HS-5 (cell line): ENCODE measurements at places on chromosomes 1 and 21.

DNA sequence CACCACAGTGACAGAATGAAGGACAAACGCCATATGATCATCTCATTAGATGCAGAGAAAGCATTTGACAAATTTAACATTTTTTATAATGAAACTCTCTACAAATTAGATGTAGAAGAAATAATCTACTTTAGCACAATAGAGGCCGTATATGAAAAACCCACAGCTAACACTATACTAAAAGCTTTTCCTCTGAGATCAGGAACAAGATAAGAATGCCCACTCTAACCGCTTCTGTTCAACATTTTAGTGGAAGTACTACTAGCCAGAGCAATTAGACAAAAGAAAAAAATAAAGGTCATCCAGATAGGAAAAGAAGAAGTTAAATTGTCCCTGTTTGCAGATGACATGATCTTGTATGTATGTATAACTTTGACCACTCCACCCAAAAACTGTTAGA is 109.7 kb downstream of the SLC35F3 start:
- no peak for DNase-seq

DNA sequence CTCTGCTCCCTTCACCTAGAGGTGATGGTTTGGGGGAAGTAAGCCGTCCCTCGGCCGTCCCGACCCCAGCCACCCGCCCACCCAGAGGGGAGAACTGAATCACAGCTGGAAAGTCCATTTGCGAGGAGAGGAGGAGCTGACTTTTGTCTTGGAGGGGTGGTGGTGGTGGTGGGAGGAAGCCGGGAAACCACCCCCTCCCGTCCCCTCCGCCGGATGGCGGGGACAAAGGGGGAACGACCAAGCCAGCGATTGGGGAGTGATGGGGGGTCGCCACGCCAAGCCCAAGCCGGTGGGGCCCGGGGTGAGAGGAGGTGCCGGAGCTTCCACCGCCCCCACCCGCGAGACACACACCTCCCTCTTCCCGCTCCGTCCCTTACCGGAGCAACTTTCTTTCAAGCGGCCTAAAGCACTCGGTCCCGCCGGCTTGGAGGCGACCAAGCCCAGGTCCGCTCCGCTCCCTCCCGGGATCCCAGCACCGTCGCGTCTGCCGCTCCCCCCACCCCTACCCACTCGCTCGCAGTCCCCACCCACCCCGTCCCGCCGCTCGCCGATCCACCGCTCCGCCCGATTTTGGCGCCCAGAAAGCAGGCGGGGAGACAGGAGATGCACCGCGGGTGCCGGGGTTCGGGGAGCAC is 540 bp downstream of the ARHGEF2 start:
- no peak for DNase-seq

DNA sequence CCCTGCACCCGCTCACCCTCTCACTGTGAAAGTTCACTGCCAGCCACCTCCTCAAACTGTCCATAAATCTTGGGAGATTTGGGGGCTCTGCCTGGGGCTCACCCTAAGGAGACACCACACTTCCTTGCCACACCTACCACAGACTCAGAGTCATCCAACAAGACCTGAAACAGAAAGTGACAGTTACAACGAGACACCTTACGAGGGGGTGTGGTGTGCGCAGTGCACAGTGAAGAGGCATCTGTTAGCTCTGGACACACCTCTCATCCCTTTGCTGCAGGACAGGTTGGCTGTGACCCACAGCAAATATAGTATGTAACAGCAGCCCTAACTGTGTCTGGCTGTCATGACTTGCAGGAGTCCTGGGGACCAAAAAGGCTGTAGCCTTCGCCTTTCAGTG is 190.2 kb downstream of the NR5A2 start:
- no peak for DNase-seq

DNA sequence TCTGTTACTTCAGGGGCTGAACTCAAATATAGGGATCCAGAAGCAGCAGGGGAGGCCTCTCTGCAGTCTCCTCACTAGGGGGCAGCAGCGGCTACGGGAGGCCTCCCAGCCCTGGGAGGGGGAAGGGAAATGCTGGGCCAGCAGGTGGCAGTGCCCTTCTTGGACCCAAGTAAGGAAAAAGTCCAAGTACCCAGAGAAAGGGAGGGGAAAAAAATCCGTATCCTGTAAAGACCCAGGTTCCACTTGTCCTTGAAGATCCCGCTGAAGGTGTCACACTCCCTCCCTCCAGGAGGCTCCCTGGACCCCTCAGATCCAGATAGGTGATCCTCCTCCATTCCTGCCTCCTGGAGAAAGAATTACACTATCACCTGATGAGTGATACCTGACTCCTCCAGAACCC is 14.1 kb upstream of the NUAK2 start:
- DNase-seq, result no peak

- no peak for DNase-seq
Observed at GRCh38 chr1:41665962-41666917, 181.8 kb upstream of the EDN2 start.

- no peak for DNase-seq
Observed at GRCh38 chr21:18007121-18007520, 188.0 kb upstream of the C21orf91 start.

DNA sequence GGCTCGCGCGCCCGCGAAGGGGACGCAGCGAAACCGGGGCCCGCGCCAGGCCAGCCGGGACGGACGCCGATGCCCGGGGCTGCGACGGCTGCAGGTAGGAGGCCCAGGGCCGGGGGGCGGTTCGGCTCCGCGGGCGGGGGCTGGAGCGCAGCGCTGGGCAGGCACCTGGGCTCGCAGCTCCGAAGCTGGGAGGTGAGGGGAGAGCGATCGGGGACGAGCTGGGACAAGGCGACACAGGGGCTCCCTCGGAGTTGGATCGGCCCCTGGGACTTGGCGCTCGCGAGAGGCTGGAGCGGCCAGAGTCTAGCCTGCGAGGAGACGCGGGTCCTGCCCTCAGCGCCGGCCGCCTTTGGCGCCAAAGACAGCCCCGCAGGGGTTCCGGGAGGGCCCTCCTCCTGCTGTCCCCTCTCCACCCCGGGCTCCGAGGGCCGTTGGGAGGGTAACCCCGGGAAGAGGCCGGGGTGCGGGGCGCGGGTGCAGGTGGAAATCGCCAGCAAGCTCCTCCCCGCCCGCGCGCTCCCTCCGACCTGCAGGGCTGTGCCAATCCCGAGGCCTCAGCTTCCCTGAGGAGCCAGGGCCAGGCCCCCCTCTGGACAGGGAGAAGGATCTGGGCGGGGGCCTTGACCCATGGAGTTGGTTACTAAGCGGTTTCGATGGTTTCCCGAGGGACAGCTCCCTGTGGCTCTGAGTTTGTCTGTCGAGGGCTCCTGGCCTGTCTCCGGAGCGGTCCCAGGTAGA is 401 bp downstream of the TP73 start:
- no peak for DNase-seq

DNA sequence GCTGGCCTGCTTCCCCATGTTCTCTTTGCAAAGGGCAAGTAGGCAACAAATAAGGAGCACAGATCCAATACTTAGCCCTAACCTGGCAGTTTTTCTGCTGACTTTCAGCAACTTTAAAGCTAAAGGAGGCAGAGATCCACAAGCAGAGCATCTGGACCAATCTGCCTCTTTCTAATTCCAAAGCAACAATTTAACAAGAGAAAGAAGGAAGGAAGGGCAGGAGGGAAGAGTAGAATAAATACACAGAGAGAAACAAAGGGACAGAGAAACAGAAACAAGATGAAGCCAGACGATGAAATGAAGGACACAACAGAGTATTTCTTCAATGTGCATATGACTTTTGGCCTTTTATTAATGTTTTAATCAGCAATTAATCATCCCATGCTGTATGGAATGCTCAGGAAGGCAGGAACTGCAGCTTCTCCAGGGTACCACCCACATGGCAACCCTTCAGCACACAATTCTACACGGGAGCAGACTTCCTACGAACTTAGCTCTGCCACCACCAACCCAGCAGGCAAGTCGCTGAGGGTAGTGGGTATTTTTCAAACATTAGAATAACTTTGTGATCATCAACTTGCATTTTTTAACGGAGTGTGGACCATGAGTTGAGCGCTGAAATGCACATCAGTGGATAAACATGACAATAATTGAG is 15.3 kb downstream of the CLCC1 start:
- DNase-seq, result no peak
